IPS DF 6.9 (cell line): ENCODE measurements at places on chromosomes 12 and 14.

- DNase-seq: no peak
Measured at GRCh38 chr14:95026851-95027463, 130.4 kb downstream of the DICER1 start.

GRCh38 chr12:108884116-108885012 is 4.5 kb downstream of the DAO start:
- peak; percentile 54 for DNase-seq

GRCh38 chr12:13253966-13254760 is 57.6 kb downstream of the EMP1 start:
- no peak for DNase-seq

DNA sequence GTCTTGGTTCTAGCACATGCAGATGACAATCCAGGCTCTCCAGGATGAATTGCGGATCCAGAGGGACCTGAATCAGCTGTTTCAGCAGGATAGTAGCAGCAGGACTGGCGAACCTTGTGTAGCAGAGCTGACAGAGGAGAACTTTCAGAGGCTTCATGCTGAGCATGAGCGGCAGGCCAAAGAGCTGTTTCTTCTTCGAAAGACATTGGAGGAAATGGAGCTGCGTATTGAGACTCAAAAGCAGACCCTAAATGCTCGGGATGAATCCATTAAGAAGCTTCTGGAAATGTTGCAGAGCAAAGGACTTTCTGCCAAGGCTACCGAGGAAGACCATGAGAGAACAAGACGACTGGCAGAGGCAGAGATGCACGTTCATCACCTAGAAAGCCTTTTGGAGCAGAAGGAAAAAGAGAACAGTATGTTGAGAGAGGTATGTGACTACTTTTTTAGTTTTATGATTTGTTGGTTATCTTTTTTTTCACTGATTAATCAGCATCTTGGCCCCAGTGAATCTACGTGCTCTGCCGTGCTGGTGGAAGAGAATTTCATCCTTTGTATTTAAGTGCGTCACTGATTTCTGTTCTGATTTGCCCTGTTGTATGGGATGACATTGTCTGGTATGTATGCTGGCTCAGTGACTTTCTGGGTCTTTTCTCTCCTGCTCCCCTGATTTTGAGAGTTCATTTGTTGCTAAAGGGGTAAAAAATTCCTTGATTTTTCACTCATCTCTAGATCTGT is 92.3 kb downstream of the ERC1 start:
- no peak for DNase-seq

- no peak for DNase-seq
Measured at GRCh38 chr14:106844608-106845285, 1318.4 kb downstream of the TMEM121 start.

DNA sequence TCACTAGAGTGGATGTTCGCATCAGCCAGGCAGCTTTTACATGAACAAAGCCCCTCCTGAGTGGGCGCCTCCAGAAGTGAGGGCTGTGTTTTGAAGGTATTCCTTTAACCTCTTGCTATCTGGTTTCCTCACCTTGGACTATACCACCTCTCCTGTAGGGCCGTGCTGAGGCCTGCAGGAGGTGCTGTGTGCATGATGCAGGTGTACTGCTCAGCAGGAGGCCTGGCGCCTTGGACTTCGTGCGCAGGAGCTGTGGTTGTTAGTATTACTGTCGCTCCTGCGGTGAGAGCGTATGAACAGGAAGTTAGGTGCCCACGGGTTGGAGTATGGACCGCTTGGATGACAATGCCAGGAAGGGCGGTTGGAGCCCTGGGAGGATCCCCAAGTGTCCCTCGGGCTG is 130.7 kb downstream of the TSPAN9 start:
- no peak for DNase-seq

DNA sequence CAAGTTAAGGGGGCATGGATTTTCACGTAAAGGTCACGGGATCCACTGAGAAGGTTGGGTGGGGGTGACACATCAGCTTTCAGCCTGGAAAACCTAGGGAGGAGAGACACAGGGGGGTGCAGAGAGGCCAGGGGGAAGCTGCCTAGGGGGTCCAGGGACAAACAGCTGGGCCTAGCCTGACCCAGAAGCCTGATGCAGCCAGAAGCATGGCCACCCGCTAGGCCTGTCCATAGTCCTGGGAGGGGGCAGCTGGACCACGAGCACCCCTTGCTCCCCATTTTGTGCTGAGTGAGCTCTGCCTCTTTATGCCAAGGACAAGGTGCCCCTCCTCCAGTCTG is 322.7 kb upstream of the RTL1 start:
- no peak for DNase-seq

DNA sequence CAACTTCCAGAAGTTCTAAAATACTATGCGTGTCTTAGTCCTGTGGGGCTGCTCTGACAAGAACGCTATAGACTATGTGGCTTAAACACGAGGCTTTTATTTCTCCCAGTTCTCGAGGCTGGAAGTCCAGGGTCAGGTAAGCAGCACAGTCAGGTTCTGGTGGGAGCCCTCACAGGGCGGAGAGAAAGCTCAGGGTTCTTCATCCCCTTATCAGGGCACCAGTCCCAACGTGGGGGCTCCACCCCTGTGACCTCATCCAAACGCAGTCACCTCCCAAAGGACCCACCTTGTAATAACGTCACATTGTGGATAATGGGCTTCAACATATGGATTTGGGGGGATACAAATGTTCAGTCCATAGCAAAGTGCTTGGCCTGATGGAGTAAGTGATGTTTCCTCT is 37.1 kb upstream of the TC2N start:
- no peak for DNase-seq

GRCh38 chr14:52365071-52365470 is 51.0 kb downstream of the PTGER2 start:
- no peak for DNase-seq

DNA sequence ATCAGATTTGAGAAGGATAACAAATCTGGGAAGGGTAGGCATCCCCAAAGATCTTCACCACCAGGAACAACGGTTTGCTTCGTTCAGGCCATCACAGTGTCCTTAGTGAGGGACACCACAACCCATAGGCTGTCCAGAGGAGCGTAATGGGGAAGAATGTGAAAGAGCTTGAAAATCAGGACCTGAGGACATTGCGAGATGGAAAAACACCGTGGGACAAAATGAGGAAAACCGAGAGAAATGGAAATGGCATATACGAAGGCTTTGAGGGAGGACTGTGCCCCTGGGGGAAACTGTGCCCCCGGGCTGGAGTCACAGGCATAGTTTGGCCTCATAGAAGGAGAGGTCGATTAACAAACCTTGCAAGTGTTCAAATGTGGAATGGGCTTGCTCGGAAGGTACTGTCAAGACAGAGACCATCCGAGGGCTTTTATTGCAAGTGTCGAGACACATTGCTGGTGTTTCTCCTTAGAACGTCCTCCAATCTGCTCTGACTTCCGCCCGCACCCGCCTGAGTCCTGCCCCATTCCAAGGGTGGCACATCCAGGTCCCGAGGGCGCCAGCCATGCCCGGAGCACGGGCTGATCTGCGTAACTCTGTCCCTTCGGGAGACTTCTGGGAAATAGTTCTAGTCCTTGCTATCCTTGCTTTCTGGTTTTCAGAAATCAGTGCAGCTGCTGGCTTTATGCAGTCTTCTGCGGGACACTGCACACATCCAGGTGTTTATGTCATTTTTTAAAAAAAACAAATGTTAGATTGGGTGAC is 885 bp upstream of the PALS1 start:
- DNase-seq: no peak
